ENCODE measurements at places on chromosomes 13 and 19. TPM values are rescaled to one million over a fixed set of nuclear protein-coding genes. Genes with fewer than 3 reads are reported as not detected.

- DNase-seq = no peak
Observed at GRCh38 chr13:48214519-48215121, 18.4 kb upstream of the ITM2B start.

DNA sequence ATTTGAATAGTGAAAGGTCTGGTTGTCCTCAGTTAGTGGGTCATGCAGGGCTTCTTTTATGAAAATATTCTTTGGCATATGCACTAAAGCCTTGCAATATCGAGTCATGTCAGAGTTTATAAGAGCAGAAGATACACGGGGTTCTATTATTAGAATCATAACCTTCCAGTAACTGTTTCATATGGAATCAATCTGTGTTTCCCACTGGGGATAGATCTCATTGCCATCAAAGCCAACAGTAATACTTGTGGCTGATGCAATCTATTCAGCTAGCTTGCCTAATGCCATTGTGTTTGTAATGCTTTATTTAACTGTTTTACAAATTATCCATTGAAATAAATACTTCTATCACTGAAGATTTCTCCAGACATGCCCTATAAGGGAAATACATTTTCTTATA lies 746.9 kb upstream of the PCDH9 start:
- no peak for DNase-seq

DNA sequence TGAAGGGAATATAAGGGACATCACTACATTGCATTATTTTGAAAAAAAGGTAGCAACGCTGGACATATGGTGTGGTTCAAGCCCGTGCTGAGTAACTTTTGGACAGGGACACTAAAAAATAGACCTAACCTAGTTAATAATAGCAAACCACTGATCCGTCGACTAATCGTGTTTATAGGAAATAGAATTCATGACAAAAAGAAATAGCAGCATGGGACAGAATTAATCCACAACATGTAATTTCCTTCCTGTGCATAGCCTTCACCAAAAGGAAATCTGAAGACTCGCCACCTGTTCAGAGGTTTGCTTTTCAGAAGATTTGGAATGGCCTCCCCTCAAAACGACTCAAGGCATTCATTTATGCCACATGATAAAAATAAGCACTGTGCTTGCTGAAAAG lies 128.7 kb downstream of the FGF14 start:
- no peak for DNase-seq

DNA sequence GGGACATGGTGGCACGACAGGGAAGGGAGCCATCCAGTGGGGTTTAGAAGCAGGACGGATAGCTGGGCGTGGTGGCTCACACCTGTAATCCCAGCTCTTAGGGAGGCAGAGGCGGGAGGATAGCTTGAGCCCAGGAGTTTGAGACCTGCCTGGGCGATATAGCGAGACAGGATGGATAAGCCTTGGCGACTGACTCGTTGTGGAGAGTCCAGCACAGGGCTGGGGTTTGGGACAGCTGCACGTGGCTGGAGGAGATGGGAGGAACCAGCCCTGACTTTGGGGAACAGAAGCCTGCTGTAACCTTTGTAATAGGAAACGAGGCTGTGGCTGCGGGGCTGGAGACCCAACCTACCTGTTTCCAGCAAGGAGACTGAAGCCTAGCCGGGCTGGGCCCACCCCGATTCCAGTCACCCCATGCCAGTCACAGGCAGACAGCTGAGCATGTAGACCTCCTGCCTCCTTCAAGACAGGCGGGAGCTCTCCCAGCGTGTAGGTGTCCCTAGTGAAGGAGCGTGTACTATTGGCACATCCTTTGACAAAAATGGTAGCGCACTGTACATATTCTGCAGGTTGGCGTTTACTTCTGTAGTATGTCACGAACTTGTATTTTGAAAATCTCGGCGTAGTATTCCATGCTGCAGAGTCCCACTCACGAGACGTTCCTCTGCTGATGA lies 8.0 kb downstream of the LENG1 start:
- no peak for DNase-seq

DNA sequence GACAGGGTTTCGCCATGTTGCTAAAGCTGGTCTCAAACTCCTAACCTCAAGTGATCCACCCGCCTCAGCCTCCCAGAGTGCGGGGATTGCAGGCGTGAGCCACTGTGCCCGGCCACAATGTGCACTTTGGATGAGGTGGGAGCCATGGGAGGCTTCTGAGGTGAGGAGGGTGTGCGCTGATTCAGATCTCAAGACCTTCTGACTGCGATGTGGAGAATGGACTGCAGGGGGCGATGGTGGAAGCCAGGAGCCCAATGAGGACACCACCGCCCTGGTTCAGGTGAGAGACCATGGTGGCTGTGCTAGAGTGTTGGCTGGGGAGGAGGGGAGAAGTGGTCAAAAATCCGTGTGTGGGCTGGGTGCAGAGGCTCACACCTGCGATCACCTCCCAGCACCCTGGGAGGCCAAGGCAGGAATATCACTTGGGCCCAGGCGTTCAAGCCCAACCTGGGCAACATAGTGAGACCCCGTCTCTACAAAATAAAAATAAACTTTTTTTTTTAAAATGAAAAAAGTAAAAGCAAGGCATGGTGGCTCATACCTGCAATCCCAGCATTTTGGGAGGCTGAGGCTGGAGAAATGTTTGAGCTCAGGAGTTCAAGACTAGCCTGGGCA lies 5.6 kb downstream of the INAFM1 start:
- DNase-seq = no peak

- DNase-seq = peak; percentile 78
Observed at GRCh38 chr19:48991873-48992580, 1.1 kb downstream of the GYS1 start.

DNA sequence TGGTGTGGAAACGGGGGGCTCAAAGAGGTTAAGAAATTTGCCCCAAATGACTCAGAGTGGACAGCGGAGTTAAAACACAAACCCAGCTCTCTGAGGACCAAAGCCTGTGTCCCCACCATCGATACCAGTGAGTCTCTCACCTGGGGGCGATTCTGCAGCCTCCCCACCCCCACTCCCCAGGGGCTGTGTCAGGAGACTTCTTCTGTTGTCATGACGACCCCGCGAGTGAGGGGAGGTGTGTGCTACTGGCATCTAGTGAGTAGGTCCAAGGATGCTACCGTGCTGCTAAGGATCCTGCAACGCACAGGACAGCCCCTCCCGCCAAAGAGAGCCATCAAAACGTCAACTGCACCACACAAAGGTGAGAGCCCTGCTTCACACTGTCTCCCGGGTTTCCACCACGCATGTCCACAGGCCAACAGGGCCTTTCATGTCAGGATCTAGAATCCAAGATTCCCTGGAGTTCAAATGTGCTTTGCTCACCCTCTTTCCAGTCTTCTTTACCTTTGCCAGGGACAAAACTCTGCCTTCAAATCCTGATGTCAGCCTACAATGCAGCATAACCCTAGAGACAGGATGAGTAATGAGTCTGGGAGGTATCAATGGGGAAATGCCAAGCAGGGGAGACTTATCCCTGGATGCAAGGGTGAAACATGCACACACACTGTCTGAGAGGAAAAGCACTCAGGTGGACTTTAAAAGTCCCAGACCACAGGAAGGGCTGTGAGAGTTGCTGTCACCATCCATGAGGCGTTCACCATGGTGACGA lies 3.9 kb downstream of the RANBP3 start:
- DNase-seq = no peak

GRCh38 chr13:86554066-86554465 lies 754.8 kb upstream of the SLITRK6 start:
- no peak for DNase-seq

DNA sequence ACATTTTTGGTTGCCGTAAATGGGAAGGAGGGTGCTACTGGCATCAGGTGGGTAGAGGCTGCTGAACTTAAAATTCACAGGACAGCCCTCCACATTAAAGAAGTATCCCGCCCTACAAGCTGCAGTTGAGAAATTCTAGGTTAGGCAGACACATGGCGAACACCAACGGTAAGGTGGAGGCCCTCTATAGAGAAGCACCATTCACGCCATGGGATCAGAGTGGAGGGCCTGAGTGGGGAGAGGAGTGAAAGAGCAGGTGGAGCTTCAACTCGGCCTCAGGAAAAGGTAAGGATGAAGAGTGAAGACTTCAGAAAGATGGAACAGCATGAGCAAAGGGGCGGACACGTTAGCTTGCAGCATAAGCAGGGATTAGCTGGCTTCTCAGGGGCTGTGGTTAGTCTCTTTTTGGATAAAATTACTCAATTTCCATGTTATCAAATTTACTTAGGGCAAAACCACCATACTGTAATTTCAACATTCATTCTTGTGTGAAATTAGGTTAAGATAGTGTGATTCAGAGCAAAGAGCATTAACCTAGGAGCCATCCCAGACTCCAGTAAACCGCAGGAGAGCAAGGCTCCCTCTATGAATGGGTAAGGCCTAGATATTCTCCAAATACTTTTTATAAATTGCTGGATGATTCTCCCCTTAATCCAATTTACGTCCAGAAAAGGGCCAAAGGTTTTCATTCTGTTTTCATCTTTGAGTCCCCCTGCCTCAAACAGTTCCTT lies 1.2 kb downstream of the EEF1AKMT1 start:
- no peak for DNase-seq

DNA sequence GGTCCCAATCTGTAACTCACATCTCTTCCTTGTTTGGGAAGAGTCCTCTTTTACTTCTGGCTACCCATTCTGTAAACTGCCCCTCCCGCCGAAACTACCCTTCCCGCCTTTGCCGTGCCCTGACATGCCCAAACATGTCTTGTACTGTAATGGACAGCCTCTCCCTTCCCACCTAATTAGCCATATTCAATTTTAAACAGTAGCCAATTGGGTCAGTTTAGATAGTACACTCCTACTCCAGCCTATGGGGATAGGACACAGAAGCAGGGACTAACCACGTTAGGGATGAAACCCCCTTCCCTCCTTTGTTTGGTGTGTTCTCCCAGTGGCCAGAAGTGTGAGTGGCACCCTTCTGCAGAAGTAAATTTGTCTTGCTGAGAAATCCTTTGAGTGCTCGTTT lies 34.2 kb downstream of the SACS start:
- DNase-seq = no peak

DNA sequence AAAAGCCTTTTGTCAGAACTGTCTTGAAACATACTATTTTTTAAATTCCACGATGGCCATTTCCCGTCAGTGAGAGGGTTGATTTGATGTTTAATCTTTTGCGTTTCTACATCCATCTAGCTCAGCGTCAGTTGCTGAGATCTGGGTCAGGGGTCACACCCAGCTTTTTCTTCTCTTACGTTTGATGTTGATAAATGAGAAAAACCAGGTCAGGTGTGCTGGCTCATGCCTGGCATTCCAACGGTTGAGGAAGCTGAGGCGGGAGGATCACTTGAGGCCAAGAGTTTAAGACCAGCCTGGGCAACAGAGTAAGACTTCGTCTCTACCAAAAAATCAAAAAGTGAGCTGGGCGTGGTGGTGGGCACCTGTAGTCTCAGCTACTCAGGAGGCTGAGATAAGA lies 168.9 kb downstream of the PTPRS start:
- no peak for DNase-seq

DNA sequence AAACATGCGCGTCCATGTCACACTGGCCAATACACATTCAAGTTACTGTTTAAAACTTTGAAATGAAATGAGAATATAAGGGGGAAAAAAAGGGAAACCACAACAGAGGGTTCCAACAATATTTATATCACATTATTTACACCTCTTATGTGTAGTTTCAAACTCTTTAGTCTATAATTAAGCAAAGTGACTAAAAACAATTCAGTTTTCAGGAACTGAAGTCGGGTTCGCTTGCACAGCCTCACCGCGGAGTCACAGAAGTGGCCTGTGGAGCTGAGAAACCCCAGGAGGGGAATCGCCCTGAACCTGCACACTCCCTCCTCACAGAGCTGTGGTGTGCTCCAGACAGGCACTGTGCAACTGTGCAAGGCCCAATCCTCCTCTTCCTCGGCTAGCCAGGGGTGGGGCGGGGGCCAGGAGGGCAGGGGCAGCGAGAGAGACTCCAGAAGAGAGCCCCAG lies 75.9 kb downstream of the STK24 start:
- DNase-seq = no peak

GRCh38 chr19:14090509-14091080 lies at the start of gene SAMD1:
SAMD1 (minus strand) TSS chr19:14090751.
- DNase-seq = peak; percentile 91

GRCh38 chr13:75153386-75153785 lies 328.6 kb downstream of the TBC1D4 start:
- no peak for DNase-seq

DNA sequence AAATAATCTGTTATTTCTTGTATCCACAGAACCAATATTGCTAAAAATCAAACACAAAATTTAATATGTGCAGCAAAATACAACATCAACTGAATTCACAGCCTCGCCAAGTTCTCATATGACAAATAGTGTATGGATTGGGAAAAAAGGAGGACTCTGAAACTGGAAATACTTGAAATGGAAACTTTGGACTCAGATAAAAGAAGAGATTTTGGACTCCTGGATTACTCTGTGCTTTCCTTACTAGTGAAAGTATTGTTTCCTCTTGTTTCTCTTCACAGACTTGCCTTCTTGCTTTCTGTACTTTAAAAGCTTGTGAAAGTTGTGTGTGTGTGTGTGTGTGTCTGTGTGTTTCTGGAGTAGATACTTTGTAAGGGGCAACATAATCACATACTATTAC lies 1596.3 kb downstream of the PCDH9 start:
- DNase-seq = no peak

GRCh38 chr13:97212004-97212403 lies 10.1 kb upstream of the MBNL2 start:
- no peak for DNase-seq

- no peak for DNase-seq
Observed at GRCh38 chr19:2320049-2320448, 8.3 kb downstream of the LSM7 start.

DNA sequence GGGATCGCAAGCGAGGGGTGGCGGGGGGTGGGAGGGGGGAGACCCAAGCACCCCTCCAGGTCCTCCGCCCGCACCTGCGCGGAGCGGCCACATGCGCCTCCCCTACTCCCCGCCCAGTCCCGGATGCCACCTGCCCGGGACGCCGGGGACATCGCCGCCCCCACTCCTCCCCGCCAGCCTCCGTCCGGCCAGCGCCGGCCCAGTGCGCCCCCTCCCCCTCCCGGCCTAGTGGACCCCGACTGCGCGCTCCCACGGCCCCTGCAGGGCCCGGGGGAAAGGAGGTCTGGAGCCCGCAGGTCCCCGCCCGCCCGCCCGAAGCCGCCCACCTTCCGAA lies 263 bp downstream of the RHPN2 start:
- no peak for DNase-seq

GRCh38 chr13:26996965-26997752 lies 174.5 kb downstream of the USP12 start:
- DNase-seq = no peak

DNA sequence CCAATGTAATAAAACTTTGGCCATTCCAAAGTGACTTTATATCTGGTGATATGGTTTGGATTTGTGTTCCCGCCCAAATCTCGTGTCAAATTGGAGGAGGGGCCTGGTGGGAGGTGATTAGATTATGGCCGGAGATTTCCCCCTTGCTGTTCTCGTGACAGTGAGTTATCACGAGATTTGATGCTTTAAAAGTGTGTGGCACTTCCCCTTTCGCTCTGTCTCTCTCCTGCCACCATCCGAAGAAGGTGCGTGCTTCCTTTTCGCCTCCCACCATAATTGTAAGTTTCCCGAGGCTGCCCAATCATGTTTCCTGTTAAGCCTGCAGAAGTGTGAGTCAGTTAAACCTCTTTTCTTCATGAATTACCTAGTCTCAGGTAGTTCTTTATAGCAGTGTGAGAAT lies 9.3 kb upstream of the NALCN start:
- DNase-seq = no peak

- no peak for DNase-seq
Observed at GRCh38 chr13:40966298-40966697, 52.8 kb downstream of the ELF1 start.

GRCh38 chr19:51366389-51367254 lies 434 bp upstream of the ETFB start:
- peak; percentile 99 for DNase-seq

The SCN1B gene
- 119 TPM for total RNA-seq

The MIA gene
- not detected for total RNA-seq

The AP2S1 gene
- 103 TPM for total RNA-seq

The GDF15 gene
- total RNA-seq = 2.7 TPM

The EVI5L gene
- 17.4 TPM for total RNA-seq

The CEACAM7 gene
- total RNA-seq = not detected

The CYP4F2 gene
- total RNA-seq = not detected
